ENCODE measurements at places on chromosomes 2 and 18.
A peak's percentile ranks its signal among the peaks of the same experiment; 100 is the strongest.

- DNase-seq: no peak
Observed at GRCh38 chr2:62382122-62382521, 123.9 kb downstream of the TMEM17 start.

DNA sequence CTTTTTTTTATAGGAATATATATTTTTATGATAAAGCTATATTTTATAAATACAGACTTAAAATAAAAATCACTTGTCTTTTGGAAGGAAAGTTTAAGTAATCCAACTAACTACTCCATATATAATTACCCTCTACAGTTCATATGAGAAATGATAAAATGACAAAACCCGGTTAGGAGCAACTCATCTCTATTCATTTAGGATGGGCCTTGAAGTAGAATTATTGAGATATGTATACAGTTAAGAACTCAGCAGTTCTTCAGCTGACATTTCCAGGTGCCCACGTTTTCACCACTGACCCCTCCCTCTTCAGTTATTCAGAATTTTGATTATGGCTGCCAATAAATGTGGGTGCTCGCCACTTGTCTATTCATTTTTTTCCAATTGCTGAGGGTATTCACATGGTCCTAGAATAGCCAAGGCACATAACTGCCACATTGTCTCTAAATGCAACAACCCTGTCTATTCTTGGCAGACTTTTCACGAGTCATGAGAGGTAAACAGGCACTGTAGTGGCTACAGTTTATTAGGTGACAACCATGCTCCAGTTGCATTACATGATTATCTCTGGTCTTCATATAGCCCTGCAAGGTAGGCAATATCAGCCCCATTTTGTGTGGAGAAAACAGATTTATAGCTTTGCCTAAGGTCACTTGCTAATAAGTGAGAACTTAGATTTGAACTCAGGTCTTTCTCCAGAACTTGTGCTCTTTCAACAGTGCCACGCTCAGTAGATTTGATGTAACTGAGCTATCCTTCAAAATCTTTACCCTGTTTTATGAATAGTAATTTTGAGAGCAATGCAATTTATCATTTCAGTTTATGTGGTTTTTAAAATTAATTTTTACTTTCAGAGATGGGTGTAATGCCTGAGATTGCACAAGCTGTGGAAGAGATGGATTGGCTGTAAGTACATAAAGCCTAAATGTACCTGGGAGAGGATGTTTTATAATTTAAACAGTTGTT lies 2.9 kb downstream of the DDX1 start:
- DNase-seq: no peak

- no peak for DNase-seq
Observed at GRCh38 chr2:44200759-44201158, 32.1 kb downstream of the PPM1B start.

- DNase-seq: no peak
Observed at GRCh38 chr2:148721520-148721931, 77.0 kb downstream of the EPC2 start.

DNA sequence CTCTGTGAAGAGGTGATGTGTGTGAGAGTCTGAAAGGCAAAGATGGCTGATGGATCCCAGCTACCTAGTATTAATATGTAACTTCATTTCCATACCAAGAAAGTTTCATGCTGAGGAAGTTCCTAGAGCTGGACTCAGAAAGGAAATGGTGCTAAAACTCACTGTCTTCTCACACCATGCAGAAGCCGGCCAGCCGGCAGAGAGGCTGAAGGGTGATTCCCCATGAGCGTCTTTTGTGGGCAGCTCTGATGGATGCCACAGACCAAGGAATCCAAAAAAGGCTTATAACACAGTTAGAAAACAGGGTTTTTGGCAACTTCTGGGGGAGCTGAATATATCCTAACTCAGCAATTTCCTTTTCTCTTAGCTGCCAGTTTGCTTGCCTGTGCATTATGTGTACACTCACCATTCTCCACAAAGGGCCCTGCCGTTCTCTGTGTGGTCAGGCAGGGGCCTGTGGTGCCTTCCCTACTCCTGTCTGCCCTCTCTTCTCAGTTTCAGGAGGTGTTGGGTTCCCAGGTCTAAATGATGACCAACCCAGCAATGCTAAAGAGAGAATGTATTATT lies 289.4 kb downstream of the MTX2 start:
- DNase-seq: no peak

DNA sequence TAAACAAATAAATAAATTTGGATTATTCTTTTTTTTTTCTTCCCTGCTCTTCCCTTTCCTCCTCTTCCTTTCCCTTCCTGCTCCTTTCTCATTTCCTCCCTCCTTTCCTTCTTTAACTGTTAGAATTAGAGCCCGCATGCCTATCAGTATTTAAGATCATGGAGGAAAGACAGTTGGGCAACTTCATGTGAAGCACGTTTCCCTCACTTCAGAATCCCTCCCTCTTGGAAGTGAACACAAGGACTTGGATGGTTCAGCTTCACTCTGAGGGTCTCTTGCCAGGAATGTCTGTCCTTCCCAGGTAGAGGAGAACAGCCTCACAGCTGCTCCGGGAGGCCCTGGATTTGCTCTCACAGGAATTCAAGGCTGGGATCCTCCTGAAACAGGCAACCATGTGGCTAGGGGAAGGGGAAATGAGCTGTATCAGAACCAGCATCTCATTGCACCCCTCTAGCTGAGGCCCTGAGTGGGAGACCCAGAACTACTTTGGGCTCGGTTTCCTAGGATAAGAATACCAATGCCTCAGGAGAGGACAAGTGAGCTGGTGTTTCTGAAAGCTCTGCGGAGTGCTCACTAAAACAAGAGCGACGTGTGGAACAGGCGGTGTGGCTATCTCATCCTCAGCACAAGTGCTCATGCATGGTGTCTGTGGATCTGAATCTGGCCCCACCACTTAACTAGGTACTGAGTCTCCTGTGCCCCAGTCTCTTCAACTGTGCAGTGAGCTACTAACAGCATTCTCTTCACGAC lies 230.5 kb downstream of the MYCN start:
- no peak for DNase-seq

GRCh38 chr2:55587-56448 lies 9.5 kb upstream of the FAM110C start:
- DNase-seq: no peak

DNA sequence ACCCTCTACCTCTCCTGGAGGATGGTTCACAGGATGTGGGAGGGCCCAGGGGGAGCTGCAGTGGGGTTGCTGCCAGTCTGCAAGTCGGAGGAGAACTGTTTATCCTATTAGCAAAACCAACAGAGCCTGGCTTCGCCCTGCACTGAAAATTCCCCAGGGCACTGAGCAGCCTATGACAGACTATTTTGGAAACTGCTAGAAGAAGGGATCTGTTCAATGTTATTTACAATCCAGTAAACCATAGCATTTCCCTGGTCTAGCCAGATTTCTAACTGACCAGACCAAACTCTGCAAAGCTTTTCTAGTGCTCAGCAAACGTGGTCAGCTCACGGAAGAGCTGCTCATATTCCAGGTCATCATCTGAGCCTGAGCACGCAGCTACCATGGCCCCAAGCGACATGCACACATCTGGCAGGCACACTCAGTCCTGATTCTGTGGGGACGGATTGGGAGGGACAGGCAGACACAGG lies 64.8 kb upstream of the PID1 start:
- DNase-seq: no peak

DNA sequence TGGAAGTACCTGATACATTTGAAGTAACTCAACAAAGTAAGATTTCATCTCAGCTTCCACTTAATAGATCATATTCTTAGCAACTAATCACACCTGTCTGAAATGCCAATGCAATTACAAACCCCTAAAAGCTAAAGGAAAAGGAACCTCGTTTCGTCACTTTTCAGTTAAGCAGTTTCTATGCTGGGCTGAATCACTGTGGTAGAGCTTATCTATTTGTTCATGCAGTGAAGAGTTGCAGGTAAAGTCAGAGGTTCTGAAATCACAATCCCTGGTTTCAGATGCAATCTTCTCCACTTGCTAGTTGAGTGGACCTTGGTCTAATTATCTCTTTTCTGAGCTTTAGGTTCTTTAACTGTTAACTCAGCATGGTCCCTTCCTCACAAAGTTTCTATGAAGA lies 6.3 kb downstream of the HRH4 start:
- DNase-seq: no peak

DNA sequence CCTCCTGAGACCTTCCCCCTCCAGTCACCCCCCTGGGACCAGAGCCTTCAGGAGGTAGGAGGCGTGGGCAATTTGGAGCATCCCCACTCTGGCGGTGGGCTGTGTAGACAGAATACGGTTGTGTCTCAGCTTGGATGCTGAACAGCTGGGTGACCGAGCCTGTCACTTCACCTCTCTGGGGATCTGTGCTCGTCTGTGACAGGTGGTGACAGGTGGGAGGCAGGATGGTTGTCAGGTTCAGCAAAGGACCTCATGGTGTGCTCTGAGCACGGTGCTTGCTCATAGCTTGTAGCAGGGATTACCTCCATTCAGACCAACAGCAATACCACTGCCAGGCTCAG lies 186.5 kb upstream of the HS6ST1 start:
- DNase-seq: no peak

DNA sequence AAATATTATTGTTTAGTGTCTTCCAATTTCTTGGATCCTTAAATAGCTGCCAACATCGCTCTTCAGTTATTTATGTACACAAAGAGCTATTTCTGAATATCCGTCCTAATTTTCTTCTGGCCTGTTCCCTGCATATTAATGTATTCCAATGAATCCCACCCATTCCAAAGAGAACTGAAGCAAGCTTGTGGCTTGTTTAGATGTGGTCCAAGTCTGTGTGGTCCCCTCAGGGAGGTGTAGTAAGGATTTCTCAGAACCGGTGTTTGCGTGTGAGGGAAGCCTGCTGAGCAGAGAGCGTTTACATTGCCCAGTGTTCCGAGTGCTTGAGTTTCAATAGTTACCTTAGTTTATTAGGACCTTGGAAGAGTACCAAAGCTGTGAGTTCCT lies 25.1 kb upstream of the IL1R1 start:
- no peak for DNase-seq

GRCh38 chr2:118322406-118322805 lies 234.1 kb downstream of the INSIG2 start:
- DNase-seq: no peak

- DNase-seq: no peak
Observed at GRCh38 chr2:132740081-132740720, 70.2 kb upstream of the LYPD1 start.

DNA sequence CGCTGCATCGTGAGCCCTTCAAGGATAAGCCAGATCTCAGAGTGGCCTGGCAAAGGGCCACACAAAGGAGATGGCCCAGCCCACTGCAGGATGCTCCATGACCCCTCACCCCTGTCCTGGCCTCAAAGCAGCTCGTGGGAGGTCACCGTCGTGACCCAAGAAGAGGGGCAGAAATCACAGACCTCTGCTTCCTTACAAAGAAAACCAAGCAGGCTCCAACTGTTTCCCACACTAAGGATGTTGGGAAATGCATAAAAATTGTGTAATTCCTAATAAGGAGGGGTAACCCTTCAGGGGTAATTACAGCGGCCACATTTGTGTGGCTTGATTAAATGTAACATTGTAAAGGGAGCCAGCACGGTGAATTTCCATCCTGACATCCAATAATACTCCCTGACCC lies 102.3 kb downstream of the BOD1L2 start:
- DNase-seq: no peak

- DNase-seq: peak; percentile 31
Observed at GRCh38 chr18:46756559-46757201, at the start of gene ST8SIA5. ST8SIA5 (minus strand) TSS chr18:46757053; CDS start chr18:46756508, 545 bp downstream.

GRCh38 chr18:44819944-44820510 lies 139.3 kb downstream of the SETBP1 start:
- no peak for DNase-seq

DNA sequence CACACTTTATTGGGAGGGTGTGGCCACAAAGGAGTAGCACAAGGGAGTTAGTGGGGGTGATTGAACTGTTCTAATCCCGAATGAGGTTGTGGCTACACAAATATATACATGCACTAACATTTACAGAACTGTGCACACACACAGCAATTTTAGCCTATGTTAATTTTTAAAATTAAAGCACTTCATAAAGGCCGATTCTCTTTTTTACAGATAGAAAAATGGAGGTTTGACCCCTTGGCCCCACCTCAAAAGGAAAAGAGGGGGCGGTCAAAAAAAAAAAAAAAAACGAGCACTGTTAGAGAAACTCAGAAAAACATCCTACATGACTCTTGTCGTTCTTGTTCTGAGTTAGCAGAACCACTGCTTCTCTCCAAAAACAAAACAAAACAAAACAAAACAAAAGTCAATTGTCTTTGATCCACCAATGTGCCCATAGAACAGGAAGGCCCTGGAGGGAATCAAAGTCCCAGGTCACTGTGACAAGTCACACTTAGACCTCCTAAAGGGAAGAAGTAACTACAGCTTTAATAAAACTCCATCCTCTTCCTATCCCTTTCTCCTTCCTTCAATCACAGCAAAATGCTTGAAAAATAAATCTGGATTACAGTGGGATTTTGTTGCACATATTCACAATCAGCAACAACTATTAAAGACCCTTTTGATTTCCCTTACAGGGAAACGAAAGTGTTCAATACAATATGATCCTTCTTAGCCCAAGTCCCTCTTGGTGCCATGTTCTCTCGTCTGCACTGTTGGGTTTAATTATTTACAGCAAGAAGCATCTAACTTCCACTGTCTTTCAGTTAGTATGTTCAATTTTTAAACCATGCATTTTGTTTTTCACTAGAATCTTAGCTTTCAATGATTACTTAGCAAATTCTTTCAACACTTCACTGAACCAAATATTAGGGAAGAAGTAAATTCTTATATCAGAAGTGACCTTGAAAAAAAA lies 16.6 kb downstream of the LRP2 start:
- no peak for DNase-seq

GRCh38 chr2:57050007-57050406 lies 866.2 kb downstream of the CCDC85A start:
- DNase-seq: no peak

- no peak for DNase-seq
Observed at GRCh38 chr2:19691892-19692291, 209.9 kb downstream of the TTC32 start.

- DNase-seq: no peak
Observed at GRCh38 chr2:64262071-64262470, 117.9 kb upstream of the PELI1 start.

- DNase-seq: no peak
Observed at GRCh38 chr18:5294113-5294456, 1.4 kb downstream of the ZBTB14 start.

DNA sequence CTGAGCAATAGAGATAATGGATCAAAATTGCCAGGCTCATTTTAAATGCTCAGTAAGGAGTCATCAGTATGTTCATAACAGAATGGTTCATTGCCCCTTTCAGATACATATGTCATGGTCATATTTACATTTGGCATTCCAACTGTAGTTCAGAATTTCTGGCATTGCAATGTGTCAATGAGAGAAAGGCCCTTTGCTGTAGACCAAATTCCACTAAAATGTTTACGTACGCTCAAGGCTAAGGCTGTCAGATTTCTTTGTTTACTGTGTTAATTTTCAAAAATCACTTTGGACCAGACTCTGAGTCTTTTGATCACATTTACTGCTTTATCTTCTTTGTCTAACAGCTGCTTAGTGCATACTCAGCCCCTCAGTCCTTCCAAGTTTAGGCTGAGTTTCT lies 213.5 kb downstream of the PIK3C3 start:
- no peak for DNase-seq

GRCh38 chr18:136433-136832 lies 21.9 kb upstream of the USP14 start:
- DNase-seq: no peak

- DNase-seq: no peak
Observed at GRCh38 chr2:68813596-68813995, 57.6 kb downstream of the BMP10 start.

- DNase-seq: no peak
Observed at GRCh38 chr18:53004798-53005197, 664.8 kb downstream of the DCC start.

Measured in NCI-H2081 treated with DMSO at 0.1 percent for 48 hours (cell line).